ENCODE measurements at places on chromosomes 12 and 14.
A peak's percentile ranks its signal among the peaks of the same experiment; 100 is the strongest.

DNA sequence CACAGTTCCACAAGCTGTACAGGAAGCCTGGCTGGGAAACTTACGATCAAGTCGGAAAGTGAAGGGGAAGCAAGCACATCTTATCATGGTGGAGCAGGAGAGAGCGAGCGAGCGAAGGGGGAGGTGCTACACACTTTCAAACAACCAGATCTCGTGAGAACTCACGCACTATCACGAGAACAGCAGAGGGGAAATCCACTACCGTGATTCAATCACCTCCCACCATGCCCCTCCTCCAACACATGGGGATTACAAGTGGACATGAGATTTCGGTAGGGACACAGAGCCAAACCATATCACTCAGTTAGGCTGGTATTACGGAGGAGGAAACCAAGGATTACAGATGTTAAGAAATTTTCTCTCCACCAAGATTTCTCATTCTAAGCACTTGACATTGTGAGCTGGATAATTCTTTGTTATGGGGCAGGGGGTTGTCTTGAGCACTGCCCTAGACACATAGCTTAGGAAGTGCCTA lies 262.0 kb upstream of the G2E3 start:
- DNase-seq, result no peak

- no peak for DNase-seq
These were observed 1.3 kb upstream of the LTBP2 start for GRCh38 chr14:74613211-74613914.

- no peak for DNase-seq
These were observed 99.4 kb downstream of the EPS8 start for GRCh38 chr12:15689751-15690191.

DNA sequence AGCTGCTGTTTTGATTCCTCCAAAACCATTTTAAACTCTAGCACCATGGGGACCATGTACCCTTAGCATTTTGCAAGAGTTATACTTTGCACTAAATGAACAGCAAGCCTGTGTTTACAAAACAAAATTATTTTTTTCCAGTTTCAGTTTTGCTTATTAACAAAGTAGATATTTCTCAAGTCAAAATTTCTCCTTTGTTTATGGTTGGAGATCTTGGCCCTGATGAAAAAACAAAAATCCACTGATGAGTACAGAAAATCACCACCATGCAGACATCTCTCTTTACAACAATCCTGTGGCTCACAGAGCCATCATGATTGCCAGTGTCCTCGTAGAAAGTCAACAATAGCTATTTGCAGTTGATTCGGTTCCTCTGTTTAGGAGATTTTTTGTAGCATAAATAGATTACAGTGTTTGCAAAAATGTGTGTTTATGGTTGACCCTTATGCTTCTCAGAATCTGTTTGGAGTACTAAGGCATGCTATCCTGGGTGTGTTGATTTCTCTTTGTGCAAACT lies 201.1 kb upstream of the NUDT4 start:
- no peak for DNase-seq

DNA sequence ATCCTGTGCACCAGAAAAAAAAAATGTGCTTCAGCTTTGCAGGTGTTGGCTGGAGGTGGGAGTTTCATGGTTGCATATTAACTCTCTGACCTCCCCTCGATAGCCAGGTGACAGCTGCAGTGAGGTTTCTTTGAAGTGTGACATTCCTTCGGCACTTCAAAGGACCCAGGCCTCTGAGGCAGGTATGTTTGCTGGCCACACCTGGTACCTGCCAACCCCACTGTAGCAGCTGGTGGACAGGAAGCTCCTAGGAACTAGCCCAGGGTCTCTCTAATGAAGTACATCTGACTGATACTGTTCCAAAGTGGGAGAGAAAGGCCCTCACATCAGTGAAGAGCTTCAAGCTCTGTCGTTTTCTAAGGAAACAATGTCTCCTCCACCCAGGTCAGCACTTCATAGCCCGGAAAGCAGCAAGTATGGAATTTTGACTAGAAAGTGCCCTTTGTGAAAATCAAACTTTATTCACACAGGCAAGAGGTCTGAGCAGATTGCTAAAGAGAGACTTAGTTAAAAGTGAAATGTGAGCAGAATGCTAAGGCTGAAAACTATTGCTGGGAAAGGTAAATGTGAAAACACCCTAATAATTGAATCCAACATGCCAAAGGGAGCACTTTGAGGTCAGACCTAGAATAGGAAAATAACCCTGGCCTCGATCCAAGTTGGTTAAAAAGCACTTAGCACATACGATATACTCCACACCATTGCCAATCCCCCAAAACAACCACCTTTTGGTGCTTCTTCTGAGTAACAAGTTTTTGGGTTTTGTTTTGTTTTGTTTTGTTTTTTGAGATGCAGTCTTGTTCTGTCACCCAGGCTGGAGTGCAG lies 71.3 kb downstream of the PHLDA1 start:
- no peak for DNase-seq

DNA sequence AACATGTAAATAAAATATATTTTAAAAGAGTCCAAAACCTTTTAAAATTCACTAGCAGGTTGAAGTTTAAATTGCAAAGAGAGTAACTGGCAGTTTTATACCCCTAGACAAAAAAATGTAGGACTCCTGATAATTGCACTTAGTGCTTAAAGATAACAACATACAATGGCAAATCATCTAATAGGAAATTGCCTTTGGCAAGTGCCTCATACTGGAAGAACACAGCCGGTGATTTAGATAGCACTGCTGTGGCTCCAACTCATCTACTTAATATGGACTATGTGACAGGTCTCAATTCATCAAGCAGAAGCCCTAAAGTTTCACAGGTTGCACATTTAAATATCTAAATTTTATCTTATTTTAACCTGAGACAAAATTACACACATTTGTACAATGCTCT lies 13.4 kb downstream of the C12orf50 start:
- DNase-seq, result no peak

DNA sequence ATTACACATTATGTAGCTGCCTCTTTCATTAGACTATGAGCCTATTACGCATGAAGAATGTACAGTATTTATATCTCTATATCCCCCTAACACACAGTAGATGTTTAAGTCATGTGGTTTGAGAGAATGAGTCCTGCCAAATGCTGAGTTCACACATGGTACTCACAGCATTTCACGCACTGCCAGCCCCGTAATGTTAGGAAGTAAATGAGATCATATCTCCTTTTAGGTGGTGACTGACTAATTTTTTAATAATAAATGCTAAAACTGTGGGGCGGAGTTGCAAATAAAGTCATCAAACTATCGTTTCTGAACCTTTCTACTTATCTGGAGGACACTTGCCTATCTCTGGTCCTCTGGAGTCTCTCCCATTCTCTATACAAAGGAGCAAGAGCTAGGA lies 343.8 kb downstream of the ADAMTS20 start:
- DNase-seq, result no peak

GRCh38 chr14:60348211-60348610 lies 99.2 kb downstream of the PPM1A start:
- DNase-seq, result no peak

GRCh38 chr12:12693111-12693671 lies 2.8 kb downstream of the GPR19 start:
- no peak for DNase-seq

DNA sequence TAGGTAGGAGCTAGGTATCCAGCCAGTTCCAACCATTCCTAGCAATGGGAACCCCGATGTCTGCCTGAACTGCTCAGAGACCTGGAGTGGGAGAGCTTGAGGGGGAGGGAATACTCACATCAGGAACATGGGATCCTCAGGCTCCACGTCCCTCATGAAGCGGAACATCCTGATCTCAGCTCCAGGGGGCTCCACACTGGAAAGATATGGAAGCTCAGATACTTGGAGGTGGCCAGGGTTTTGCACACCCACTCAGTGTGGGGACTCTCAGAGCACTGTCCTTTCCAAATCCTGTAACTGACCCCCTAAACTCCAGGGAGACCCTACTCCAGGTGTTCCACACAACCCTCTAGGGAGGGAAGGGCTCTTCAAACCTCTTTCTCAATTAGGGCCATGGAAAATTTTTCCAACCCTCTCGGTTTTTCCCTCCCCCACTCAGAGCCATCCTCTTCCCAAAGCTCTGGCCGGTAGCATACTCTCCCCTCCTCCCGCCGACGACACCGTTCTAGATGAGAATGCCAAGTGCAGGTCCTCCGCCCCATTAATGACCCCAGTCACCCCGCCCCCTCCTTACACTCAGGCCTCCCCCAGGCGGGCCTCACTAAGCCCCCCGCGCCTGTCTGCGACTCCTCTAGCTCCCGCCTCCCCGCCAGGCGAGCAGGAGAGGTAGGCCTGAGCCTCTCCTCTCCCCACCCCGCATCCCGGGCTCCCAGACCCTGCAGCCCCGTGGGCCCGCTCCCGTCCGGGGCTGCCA lies 597 bp downstream of the MLF2 start:
- no peak for DNase-seq

DNA sequence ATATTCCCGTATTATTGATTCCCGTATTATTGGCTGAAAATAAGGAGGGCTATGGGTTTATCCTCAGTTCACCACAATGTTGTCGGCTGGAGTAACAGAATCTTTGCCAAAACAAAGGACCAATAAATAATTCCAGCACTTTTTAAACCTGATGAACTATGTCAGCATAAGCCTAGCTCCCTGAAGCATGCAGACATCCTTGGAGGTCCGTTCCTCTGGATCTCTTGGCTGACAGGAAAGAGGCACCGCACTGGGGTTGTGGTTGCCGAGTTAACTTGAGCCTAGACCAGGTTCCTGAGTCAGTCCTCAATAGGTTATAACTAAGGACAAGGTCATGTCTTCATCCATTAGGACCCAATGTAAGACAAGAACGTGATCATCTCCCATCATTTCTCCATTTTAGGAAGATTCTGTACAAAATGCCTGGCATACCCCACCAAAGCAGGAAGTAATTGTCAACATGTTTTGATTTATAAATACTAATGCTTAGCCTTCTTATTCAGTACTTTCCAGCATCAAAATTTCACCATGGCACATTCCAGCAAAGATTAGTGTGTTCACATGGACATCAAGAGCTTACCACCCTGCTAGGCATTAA lies 36.6 kb downstream of the NID2 start:
- DNase-seq, result no peak

DNA sequence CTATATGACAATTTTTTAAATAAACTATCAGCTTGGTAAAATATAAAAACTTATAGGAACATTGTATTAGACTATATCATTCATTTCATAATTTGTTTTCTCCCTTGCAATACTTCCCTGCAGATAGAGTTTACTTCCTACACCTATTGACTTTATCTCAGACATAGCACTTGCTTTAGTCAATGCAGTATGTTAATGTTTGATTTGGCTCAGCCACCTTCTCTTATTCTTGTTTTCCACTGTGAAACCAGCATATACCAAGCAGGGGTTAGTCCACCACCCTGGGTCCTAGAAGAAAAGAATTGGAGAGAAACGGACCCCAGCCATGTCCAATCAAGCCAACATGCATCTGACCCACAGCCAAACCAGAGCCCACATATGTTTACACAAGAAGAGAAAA lies 10.4 kb upstream of the SOX5 start:
- no peak for DNase-seq

DNA sequence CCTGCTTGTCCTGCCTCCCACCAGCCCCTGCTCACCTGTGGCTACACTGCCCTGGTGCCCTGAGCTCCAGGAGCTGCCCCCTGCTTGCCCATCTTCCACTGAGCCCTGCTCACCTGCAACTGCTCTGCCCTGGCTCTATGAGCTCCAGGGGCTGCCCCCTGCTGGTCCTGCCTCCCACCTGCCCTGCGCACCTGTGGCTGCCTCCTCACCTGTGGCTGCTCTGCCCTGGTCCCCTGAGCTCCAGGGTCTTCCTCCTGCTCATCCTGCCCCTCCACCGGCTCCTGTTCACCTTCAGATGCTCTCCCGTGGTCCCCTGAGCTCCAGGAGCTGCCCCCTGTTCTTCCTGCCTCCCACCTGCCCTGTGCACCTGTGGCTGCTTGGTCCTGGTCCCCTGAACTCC lies 247.6 kb downstream of the TMEM121 start:
- no peak for DNase-seq

DNA sequence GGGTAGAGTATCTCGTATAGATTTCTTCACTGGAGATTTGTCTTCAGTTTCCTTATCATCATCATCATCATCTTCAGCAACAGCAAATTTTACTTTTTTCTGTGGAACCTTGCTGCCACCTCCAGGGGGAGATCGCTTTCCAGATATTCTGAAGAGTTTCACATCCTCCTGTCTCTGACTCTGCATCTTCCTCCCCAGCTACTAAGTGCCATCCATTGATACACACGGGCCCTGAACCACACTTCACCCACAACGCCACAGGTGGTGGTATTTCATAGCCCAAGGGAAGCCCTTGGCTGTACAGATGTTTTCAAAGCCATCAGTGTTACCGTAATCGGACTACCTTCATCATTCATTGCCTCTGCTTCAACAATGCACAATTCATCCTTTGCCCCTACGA lies 82.2 kb downstream of the PPP2R5C start:
- no peak for DNase-seq

DNA sequence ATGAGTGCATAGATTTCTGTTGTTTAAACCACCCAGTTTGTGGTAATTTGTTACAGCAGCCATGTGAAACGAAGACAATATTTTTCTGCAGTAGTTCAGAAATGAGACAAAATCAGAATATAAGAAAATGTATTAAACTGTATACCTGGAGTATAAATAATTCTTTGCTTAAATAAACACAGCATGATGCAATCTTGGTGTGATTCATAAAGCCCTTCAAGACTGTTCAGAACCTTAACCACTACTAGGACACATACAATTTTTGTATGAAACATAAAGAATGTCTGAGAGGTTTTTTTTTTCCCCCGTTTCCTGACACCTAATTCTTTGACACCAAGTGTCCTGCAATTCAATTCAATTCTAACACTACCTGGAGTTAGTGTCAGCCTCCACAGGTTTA lies 10.5 kb downstream of the C12orf75 start:
- no peak for DNase-seq

- peak; percentile 4 for DNase-seq
These were observed 85.7 kb downstream of the SAMD4A start for GRCh38 chr14:54652605-54653052.

DNA sequence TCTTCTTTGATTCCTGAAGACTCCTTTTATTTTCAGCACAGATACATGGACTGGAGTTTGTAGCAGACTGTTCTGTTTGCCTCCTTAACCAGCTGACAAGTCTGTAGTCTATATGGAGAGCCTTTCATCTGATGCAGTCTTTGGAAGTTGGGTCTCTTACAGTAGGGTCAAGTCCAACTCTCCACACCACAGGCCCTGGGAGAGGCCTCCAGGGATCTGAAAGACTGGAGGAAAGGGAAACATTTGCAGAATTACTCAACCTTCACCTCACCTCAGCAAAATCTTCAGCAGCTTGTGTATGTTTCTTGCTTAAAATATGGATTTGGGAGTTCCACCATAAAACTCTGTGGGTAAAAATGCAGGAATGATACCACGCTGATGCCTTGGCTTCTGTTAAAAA lies 188.4 kb downstream of the MSRB3 start:
- no peak for DNase-seq

DNA sequence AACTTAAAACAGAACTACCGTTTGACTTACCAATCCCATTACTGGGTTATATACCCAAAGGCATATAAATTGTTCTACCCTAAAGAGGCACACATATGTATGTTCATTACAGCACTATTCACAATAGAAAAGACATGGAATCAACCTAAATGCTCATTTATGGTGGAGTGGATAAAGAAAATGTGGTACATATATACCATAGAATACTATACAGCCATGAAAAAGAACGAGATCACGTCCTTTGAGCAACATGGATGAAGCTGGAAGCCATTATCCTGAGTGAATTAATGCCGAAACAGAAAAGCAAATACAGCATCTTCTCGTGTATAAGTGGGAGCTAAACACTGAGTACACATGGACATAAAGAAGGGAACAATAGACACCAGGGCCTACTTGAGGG lies 31.8 kb downstream of the TMEM229B start:
- DNase-seq, result no peak

- no peak for DNase-seq
These were observed 120.9 kb upstream of the NPAS3 start for GRCh38 chr14:32817780-32818179.

Measured in GOT3 (cell line).